ENCODE measurements at places on chromosomes 5 and 9. TPM values are rescaled to one million over a fixed set of nuclear protein-coding genes. Genes with fewer than 3 reads are reported as not detected.

Gene ZFP2
- 0.18 TPM for total RNA-seq

Gene SPATA31A3
- not detected for total RNA-seq

Gene ATP10B
- not detected for total RNA-seq

Gene LRRC70
- total RNA-seq, result 1.3 TPM

Gene TRPM3
- total RNA-seq, result not detected

Gene SLC25A2
- total RNA-seq, result 0.25 TPM

Gene DNAH5
- total RNA-seq, result not detected

Gene STPG3
- total RNA-seq, result not detected

Gene GKAP1
- 3.8 TPM for total RNA-seq

Gene FBXO38
- total RNA-seq, result 51.5 TPM

Gene FSTL4
- not detected for total RNA-seq

Gene PALM2AKAP2
- not detected for total RNA-seq

Gene FGF1
- total RNA-seq, result not detected

Gene TAF1L
- 0.05 TPM for total RNA-seq

Gene FAT2
- not detected for total RNA-seq

Gene LRRC19
- total RNA-seq, result not detected

Gene OBP2B
- total RNA-seq, result not detected

Gene ANKH
- 73.4 TPM for total RNA-seq

Gene SHISAL2B
- total RNA-seq, result not detected

Gene SYK
- 0.45 TPM for total RNA-seq

Gene GPRIN1
- 2.4 TPM for total RNA-seq

Gene HEMGN
- total RNA-seq, result 3.6 TPM

Gene PCDHGA6
- 0.57 TPM for total RNA-seq

Gene KCTD16
- not detected for total RNA-seq

Gene NELFB
- total RNA-seq, result 65.9 TPM

Gene SLC6A3
- 0.41 TPM for total RNA-seq

Gene GLDC
- total RNA-seq, result 0.34 TPM

Gene PCDHA5
- total RNA-seq, result not detected

Gene SLC28A3
- 0.14 TPM for total RNA-seq

Gene DEPDC1B
- 36.5 TPM for total RNA-seq

Gene SLC34A3
- not detected for total RNA-seq

Gene SV2C
- total RNA-seq, result 0.02 TPM

Gene PCDHGA7
- 0.30 TPM for total RNA-seq

Gene ZSWIM6
- total RNA-seq, result 5.3 TPM

Gene PFN3
- not detected for total RNA-seq

Gene DDX4
- 0.98 TPM for total RNA-seq

Gene TXNDC8
- not detected for total RNA-seq

Gene OR1Q1
- total RNA-seq, result not detected

Gene DAPK1
- total RNA-seq, result 1.4 TPM

Gene KCNN2
- not detected for total RNA-seq

Gene NOXA1
- 0.80 TPM for total RNA-seq

Gene CTSV
- total RNA-seq, result 0.27 TPM

Gene NTRK2
- total RNA-seq, result 0.34 TPM

Gene CAPSL
- total RNA-seq, result 0.20 TPM

Gene NR6A1
- 0.25 TPM for total RNA-seq

Gene CDKN2B-AS1
- 4.2 TPM for total RNA-seq

Gene NPDC1
- total RNA-seq, result 15.5 TPM

Gene SPOCK1
- total RNA-seq, result 0.16 TPM

Gene TSLP
- total RNA-seq, result not detected

Gene ARSI
- total RNA-seq, result not detected

Gene PCDHGA5
- 0.55 TPM for total RNA-seq

Gene AHRR
- total RNA-seq, result 42.2 TPM

Gene MAN1B1
- total RNA-seq, result 48.7 TPM
